COLO829 (cell line): ENCODE measurements at places on chromosomes 6 and 20.

GRCh38 chr6:132135409-132135808, 184.2 kb upstream of the CCN2 start:
- no peak for DNase-seq

DNA sequence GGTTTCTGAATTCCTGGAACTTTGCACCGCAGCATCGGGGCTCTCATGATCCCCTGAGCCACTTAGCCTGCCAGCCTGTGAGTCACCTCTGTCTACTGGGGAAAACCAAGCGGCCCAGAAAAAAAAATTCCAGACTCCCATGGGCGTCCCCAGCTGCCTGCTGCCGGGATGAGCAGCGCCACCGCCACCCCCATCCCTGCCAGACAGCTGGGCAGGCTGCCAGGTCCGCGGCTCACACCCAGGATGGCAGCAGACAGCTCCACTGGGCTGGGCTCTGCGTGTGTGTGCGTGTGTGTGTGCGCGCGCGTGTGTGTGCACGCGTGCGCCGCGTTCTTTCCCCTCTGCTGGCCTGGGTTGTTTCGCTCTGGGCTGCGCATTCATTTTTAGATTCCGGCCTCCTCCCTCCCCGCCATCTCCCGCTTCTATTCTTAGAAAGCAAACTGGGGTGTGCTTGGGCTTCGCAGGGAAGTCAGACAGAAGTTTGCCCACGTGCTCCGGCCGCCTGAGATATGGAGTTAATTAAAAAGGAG, 38.9 kb upstream of the PMEPA1 start:
- peak; percentile 93 for DNase-seq

GRCh38 chr20:44394452-44394701, 38.9 kb downstream of the HNF4A start:
- DNase-seq: no peak

- DNase-seq: no peak
Observed at GRCh38 chr20:48949304-48950170, 28.0 kb downstream of the ARFGEF2 start.

DNA sequence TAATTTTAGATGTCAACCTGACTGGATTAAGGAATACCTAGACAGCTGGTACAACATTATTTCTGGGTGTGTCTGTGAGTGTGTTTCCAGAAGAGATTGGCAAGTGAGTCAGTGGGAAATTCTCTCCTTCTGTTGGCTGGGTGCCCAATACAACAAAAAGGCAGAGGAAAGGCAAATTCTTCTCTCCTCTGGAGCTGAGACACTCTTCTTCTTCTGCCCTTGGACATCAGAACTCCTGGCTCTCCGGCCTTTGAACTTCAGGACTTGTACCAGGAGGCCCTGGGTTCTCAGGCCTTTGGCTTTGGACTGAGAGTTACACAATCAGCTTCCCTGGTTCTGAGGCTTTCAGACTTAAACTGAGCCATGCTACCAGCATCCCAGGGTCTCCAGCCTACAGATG, 7.8 kb upstream of the BTN3A1 start:
- DNase-seq: no peak

DNA sequence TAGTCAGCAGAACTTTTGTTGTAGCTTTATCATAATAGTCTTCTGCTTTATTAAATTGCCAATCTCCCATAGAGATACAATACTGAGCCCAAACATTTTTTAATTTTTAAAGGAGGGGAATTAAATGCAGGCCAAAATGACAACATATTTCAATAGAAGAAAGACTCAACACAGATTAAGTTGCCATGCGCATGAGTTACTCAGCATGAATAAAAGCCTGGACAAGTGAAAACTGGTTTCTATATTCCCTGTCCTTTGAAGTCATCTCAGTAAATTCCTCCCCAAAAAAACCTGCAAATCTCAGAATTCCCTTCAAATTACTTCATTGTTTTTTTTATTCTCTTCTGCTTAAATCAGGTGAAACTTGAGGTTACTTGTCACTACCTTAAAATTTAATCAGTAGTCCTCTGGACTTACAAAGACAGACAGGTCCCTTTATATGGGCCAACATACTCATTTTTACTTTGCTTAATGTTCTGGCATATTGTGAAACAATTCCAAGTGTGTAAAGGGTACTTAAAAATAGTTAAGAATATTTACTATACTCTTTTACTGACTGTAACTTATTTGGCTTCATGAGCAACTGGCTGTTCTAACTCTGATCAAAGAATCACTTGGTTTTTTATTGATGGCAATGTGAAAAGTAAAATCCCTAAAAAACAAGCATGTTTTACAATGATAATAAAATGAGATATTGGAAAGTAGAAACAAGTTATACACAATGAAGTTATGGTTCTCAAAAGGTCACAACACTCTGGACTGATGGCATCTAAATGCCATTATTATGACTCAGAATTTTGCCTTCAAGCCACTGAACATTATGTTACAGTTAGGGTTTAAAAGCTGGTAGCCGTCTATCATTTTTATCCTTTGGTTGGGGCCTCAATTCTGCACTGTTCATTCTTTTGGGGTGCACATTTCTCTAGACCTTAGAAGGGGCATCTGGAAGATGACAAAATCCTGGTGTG, 49.9 kb upstream of the COL21A1 start:
- DNase-seq: peak; percentile 71

DNA sequence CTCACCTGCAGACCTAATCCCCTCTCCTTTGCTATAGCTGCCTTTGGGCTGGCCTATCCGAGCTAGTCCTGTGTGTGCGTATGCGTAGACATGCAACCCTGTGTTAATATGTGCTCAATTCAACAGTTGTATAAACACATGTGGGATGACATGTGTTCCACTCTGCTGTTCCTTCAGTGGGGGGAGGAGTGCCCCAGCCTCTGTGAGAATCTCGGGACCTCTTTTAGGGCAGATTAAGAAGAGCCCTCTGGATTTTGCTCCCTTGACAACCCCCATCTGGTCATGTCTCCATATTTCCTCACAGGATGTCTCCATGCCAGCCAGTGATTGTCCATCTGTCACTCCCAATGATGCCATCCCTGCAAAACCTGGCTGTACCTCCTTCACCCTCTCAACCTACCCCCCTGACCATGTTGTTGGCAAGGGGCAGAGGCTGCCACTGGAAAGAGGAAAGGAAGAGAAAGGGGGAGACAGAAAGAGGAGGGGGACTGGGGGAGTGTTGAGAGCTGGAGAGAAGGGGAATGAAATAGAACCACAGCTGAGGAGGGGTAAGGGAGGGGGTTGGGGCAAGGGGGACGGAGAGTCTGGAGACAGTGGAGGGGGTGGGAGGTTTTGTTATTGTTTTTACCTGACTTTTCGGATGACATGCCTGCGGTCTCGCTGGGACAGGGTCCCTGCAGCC, 417 bp downstream of the PRRT1 start:
- no peak for DNase-seq

- no peak for DNase-seq
Observed at GRCh38 chr6:116530436-116530835, 15.0 kb downstream of the TRAPPC3L start.

- DNase-seq: no peak
Observed at GRCh38 chr6:82781620-82782204, 283.9 kb downstream of the UBE3D start.

DNA sequence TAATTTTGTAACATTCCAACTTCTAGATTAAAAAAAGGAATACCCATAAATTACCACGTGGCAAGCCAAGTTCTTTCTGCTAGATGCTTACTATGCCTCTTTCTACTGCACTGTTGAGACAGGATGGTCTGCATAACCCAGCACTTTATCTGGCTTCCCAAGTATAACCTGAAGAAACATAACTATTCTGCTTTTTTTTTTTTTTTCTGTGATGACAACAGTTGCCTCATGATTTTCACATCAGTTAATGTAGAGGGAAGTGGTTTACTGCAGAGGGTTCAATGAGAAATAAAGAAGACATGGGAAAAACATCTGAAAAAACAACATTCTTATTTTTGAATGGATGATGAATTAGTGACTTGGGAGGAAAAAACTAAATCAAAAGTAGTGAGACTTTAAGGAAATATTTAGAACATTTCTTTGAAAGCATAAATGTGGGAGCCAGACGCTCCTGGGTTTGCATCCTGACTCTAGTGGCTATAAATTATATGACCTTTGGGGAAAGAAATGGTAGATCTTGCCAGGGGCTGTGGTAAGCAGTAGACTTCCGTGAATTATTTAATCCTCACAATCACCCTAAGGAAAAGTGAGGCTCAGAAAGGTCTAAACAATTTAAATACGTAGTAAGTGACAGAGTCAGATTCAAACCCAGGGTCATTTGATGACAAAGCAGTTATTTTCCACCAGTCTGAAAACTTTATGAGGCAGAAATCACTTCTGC, 230.7 kb downstream of the PHACTR1 start:
- DNase-seq: no peak

GRCh38 chr20:37690626-37691369, 3.0 kb upstream of the CTNNBL1 start:
- DNase-seq: no peak

DNA sequence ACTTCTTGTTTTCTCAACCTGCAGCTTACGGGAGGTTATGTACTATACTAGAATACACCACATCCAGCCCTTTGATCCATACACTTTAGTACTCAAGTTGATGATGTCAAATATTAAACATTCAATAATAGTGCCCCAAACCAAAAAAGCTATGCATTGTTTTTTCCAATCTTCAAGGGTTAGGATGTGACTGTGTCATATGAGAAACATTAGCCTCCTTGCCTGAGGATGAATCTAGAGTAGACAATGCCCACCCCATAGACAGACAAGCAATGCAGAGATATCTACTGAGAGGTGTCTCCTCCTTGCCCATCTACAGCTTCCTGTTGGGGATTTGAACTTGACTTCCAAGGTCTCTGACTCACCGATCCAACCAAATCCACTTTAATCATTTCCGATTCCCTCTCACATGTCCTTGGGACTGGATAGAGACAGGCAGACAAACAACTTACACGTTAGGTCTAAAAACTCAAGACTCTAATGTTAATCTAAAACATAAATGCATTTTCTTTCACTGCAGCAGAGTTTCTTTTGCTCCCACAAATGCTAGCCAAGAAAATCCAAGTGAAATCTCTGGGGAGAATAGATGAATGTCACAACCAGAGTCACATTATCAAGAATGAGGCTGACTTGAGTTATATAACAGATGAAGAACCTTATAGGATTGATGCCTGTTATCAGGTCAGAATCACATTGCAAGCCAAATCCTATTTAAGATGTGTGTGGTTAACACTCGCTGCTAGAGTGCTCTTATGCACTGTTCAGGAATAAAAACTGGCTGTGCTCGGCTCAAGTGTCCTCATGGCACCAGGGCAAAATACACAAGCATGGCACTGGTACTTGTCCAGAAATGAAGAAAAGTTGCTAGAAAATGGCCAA, 75.5 kb upstream of the TNFAIP3 start:
- DNase-seq: no peak

DNA sequence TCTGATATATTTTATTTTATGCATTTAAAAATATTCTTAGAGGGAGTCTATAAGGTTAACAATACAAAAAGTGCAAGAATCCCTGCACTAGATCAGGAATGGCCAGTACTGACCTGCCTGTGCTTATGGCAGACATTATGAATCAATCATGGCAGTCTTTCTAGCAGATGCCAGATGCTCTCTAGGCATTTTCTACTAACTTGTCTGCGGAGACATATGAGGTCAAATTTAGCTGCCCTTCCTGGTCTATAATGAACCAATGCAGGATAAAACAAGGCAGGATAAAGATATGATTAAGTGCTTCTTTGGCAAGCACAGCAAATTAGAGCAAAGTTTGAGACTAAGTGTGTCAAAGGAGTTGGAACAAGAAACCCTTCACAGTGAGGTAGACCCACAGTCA, 46.6 kb upstream of the RNF24 start:
- DNase-seq: no peak

GRCh38 chr6:25954756-25955155, 7.8 kb upstream of the TRIM38 start:
- DNase-seq: no peak

DNA sequence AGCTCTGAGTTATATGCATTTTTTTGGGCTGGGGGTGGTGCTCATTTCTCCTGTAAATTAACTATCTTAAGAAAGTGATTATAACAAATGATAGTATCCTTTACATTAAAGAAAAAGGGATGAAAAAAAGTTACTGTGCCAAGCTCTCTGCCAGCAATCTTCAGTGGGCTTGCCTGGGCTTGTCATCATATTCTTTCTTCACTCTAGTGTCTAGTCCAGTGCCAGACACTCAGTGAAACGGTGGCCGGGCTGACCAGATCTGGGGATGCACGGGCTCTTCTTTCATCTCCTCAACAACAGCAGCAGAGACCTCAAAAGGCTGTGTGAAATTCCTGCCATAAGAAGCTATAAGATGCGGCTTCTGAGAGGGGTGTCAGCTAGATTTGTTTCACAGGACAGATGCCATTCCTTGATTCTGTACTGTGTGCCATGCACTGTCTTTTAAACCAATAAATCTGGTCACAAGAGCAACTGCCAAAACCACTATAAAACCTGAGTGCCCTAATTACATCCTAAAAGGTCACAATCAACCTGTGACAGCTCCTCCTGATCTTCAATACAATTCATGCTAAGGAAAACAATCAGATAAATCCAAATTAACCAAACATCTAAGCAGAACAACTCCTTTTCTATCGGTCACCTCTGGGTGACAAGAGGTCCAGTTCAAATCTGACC, 12.1 kb downstream of the EXOC2 start:
- DNase-seq: no peak

DNA sequence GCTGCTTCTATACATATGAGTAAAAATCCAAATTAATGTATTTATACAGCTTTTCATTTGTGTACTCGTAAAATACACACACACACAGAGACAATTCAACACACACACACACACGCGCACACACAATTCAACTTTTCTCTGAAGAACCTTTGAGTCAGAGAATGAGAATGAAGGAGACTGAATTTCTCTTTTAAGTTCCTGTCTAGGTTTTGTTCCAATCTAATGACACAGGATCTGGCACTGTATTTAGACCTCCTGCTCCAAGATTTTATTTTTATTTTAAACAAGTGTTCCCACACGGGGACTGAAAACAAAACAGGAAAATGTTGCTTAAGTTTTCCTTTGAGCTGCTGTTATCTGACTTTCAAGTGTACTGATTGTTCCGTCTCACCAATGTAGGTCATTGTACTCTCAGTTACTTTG, 250.8 kb downstream of the LAMA2 start:
- DNase-seq: no peak

GRCh38 chr6:36139431-36139830, 9.1 kb downstream of the MAPK13 start:
- DNase-seq: no peak

GRCh38 chr6:138769102-138769676, 4.4 kb upstream of the CCDC28A start:
- DNase-seq: no peak

GRCh38 chr6:47438481-47439347, 38.9 kb upstream of the CD2AP start:
- DNase-seq: no peak

- DNase-seq: no peak
Observed at GRCh38 chr6:132003516-132004178, 52.5 kb upstream of the CCN2 start.

GRCh38 chr20:56724241-56724757, 95.2 kb downstream of the TFAP2C start:
- DNase-seq: no peak

- no peak for DNase-seq
Observed at GRCh38 chr20:59145924-59146779, 17.5 kb upstream of the ZNF831 start.

DNA sequence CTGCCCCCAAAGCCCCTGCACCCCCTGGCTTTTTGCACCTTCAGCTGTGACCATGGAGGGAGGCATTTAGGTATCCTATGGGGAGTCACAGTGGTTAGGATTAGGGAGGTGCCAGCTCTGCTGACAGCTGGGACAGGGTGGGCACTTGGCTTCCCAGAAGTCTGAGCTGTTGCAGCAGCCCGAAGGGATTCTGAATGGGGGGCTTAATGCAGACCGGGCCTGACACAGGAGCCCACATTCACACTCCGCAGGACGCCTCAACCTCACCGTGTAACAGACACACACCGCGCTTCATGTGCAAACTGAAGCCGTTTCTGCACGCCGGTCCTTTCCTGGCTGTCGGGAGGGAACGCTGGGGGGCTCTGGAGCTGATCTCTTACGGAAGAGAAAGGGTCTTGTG, 1.9 kb downstream of the EBF4 start:
- no peak for DNase-seq
